Esophagus mucosa (tissue), 1 donor: ENCODE measurements at places on chromosomes 6 and 20.

- no peak for ATAC-seq
Measured at GRCh38 chr6:91970700-91971099, 1383.8 kb upstream of the MAP3K7 start.

GRCh38 chr20:32113591-32114260 is 4.2 kb downstream of the TM9SF4 start:
- ATAC-seq: no peak

DNA sequence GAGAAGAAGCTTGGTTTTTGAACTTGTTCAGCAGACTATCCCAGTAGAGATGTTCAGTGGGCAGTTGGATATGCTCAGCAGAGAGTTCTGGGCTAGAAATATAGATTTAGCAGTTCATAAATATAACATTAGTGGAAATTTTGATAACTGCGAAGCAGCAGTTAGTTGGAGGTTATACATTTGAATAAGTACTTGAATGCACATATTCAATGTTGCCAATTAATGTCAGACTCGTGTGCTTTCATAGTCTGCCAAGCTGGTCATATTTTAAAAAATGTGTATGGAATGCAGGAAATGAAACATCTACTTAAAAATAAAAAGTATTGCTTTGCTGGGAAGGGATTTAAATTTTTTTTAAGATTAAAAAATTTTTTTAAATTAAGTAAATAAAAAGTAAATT is 92.5 kb upstream of the E2F3 start:
- ATAC-seq: no peak

GRCh38 chr20:24417485-24417884 is 51.9 kb upstream of the SYNDIG1 start:
- ATAC-seq: no peak

DNA sequence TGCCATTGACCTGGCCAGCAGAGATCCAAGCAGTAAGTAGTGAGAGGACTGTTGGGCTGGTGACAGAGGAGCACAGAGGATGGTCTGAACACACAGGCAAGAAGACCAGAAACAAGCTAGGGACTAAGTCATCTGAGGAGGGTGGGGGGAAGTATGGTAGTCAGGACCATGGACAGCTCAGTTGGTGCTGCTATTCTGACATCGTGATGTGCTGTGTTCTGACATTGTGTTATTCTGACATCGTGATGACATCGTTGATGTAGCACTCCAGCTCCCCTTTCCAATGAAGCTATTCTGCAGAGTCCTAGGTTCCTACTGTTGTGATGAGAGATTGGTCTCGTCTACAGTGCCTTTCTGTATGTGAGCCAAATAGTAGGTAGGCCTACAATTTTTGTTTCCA is 28.7 kb downstream of the CFAP206 start:
- peak; percentile 75 for ATAC-seq

- no peak for ATAC-seq
Measured at GRCh38 chr6:30157999-30158398, 3.0 kb downstream of the TRIM10 start.

GRCh38 chr20:58565461-58566175 is 50.4 kb upstream of the APCDD1L start:
- ATAC-seq: no peak

DNA sequence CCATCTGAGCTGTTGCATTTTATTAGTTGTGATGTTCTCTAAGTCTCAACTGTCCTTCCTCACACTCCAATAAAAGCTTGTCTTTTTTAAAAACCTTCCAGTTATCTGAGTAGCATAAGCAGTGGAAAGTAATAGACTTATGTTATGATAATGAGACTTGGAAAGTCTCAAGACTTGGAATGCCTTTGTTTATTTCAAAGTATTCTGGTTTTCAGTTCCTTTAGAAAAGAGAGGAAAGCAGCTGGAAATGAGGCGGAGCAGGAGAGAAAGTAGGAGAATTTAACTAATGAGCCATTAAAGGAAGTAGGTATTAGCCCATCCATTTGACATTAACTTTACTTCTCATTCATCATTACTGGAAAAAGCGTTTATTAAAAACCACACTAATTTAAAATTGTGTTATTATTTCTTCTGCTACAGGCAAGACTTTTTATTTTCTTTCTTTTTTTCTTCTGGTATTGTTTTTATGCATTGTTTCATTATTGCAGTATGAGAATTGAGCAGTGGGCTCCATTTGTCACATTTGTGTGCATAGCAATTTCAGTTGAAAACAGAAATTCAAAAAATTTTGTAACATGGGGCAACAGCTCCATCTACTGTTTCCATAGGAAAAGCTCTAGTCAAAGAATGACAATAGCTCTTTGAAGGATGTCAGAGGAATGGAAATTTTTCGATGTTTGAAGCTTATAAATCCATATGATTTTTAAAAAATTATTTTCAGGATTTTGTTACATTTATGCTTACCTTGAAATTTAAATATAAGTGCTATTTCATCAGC is 194.8 kb downstream of the COL9A1 start:
- ATAC-seq: no peak

DNA sequence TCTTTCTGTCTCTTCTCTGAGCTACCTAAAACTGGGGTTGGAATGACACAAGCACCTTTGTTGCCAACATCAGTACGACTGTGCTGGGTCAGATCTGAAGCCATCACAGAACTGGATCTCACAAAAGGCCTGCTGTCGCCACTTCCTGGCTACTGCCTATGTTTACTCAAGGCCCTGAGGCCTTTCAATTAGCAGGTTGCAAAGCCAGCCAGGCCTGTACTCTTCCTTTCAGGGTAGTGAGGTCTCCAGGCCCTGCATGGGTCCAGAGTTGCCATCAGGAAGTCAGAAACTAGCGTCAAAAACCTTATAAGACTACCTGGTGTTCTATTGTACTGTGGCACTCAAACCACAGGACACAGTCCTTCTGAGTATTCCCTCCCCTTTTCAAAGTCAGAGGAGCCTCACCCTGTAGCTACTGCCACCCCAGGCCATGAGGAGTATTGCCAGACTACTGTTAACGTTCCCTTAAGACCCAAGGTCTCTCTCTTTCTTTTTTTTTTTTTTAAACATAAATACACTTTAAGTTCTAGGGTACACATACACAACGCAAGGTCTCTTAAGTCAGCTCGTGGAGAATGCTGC is 937.4 kb upstream of the GJE1 start:
- no peak for ATAC-seq

DNA sequence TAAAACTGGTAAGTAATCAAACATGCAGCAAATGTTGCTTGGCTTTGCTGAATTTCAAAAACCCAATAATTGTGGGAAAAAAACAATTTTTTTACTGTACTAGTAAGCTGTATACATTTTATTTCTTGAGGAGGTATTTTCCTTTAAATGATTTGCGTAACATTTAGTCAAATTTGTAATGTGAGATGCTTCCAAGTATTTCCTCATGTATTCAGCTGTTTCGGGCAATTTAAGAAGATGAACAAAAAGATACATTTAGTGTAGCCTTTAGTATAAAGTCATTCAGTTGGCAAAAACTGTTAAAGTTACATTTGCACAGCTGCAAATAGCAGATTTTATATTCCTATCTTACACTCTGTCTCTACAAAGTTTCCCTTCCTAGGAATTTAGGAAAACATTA is 186.1 kb upstream of the SCGN start:
- ATAC-seq: no peak

DNA sequence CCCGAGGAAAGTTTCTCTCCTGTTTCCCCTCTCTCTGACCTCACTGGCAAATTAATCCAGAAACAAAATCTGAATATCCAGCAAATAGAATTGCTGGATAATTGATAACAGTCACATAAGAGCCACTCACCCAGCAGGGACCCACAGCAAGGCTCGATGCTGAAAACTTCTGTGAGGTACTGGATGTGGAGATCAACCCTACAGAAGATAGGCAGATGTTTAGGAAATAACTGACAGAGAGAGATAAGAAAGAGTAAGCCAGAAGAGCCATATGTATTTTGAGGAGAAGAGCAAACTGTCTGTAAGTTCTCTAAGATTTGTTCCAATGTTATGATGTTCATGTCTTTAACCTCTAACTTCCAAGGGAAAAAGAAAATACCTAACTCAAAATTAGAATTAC is 59.7 kb downstream of the PKHD1 start:
- no peak for ATAC-seq

DNA sequence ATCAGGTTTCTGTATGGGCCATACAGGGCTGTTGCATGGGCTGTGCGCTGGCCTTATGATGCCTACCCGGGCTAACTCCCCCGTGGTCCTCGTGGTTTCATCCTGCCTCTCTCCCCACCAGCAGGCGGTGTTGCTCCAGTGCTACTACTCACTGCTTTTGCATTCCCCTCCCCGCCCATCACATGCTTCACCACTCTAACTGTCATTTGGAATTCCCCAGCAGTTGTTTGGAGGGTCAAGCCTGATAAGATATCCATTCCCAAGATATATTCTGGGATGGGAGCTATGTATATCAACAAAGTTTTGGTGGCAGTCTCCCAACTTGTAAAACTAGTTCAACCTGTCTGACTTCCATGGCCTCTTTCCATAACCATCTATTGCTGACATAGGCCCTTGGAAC is 233.2 kb upstream of the SOX4 start:
- peak; percentile 26 for ATAC-seq

GRCh38 chr20:44615169-44615791 is 32.9 kb downstream of the PKIG start:
- ATAC-seq: peak; percentile 15

DNA sequence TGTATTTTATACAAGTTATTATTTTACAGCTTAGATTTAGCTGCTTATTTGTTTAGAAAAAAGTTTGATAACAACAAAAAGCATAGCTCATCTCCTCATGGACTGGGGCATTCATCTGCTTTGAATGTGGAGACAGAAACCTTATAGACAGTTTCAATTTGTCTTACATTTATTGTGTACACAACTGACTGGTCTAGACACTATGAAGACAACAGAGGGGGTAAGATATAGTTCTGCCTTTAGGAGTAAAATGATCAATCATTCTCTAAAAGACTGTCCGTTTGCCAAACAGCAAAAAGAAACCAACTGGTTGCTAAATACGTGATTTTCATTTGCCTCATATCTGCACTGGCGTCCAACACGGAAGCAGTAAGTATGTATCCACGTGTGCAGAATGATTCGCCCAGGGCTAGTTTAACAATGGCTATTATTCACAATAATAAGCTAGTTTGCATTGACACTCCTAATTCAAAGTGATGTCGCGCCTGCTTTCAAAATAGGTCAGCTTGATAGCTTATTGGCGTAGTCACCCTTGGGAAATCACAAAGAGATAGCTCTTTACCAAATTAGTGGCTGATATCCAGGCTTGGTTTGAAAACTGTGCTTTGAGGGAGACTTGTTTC is 153.6 kb downstream of the BMP2 start:
- ATAC-seq: peak; percentile 84

GRCh38 chr6:98832284-98833056 is 1.9 kb upstream of the POU3F2 start:
- ATAC-seq: peak; percentile 72

DNA sequence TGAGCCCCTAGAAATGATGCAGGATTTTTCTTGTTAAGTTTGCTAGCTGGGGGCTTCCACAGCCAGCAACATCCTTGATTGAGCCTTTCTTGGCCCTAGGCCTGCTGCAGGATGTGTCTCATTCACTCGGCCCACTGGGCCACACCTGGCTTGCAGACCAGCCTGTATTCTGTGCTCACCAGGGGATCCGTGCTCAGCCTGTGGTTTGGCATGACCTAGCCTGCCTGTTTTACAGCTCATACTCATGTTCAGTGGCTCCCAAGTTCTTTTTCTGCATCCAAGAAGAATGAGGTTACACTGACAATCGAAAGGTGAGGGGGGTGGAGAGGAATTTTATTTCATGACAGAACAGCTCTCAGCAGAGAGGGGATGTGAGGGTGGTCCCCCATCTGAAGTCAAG is 263.4 kb downstream of the RIMS1 start:
- ATAC-seq: no peak

DNA sequence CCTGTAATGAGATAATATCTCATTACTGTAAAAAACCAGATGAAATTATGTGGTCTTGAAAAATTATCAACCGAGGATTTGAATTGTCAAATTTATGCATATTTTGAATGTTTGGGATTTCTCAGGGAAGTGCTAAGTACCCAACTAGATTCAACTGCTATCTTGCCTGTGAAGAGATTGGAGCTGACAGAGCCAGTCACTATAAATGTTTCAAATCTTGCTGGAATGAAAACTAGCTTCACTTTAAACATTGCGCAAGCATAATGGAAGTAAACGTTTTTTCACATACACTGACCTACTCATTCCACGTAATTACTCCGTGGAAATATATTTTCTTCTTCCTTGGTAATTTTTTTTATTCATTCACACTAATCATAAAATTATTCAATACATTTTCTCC is 46.7 kb downstream of the TMEM170B start:
- ATAC-seq: no peak

GRCh38 chr6:151370509-151371078 is 20.8 kb downstream of the ZBTB2 start:
- no peak for ATAC-seq

GRCh38 chr6:107318100-107318736 is 141.1 kb downstream of the PDSS2 start:
- ATAC-seq: peak; percentile 58

DNA sequence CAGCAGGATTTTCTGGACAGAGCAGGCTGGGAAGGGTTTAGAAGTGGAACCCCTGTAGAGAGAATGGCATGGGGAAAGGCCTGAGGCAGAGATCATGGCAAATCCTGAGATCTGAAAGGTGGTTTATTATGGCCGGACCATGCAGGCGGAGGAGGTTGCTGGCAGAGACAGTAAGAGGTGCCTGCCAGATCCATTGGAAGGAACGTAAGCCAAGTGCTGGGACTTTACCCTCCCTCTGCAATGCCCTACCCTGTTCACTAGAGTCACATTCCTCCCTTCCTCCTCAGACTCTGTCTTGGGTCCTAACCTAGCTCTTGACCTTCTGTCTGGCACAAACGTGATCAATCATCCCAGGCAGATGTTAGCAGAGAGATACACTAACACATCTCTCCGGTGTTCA is 66.4 kb upstream of the SLC22A23 start:
- peak; percentile 22 for ATAC-seq

DNA sequence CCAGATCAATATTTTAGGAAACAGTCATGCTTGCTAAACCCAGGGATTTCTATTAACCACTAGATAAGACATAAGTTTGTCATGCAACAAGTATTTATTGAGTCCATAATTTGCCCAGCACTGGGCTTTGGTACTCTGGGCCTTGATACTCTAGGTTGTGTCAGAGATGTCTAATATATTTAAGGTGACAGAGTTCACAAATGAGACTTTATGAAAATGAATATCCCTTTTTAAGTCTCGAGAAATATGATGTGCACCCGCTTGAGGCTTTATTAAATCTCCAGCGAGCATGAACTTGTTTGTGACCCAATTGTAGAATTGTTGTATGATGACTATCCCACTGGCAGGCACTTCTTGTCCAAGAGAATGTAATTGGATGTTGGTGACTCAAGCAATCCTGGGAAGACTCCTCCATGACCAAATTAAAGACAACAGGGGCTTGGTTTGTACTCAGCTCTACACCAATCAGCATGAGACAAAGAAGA is 109.2 kb downstream of the ESR1 start:
- peak; percentile 95 for ATAC-seq

DNA sequence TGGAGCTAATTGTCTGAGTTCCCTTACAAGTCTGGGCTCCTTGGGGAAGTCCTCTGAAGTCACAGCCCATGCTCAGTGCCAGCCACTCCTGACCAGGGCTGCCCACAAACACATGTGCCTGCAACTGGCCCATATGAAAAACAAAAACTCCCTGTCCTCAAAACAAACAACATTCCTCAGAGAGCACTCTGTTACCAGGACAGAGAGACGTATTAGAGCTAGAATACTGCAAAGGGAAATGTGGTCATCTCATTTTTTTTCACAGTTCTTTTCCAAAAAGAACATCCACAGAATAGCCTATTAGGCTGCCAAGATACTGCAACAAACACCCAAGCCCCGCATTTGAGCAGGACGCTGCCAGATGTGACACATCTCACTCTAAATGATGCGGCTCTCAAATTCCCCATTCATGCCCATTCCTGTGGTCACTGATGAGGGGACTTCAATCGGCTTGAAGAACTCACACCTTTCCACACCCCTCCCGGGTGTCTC is 71.1 kb downstream of the SLC22A23 start:
- no peak for ATAC-seq
